ENCODE measurements at places on chromosomes 16 and 17.

DNA sequence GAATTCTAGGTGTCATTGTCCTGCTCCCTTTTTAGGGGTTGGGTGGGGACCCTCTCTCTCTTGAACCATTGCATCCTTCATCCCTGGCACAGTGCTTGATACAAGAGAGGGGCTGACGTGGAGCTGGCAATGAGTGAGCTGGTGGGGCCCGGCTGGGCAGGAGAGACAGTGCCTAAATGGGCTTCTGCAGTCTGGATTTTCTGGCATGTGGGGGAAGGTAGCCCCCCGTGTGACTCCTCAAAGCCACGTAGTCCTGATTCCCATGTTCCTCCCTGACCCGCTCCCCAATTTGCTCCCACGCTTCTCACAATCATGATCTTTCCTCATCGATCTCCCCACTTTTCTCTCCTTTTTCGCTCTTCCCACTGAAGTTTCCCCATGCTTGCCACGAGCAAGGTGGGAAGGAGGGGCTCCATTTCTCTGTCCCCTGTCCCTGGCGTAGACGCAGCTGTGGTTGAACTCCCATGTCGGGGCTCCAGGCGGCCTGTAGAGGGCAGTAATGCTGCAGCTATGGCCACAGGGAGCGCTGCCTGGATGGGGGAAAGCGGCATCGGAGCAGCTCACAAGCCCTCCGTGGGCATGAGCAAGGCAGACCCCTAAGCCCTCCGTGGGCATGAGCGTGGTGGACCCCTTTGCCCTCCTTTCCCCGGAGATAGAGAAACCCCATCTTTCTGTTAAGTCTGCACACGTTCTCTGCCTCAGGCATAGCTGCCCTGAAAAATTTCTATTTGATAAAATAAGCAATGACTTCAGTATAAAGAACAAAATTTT lies 47.5 kb downstream of the HAPSTR1 start:
- DNase-seq = no peak

DNA sequence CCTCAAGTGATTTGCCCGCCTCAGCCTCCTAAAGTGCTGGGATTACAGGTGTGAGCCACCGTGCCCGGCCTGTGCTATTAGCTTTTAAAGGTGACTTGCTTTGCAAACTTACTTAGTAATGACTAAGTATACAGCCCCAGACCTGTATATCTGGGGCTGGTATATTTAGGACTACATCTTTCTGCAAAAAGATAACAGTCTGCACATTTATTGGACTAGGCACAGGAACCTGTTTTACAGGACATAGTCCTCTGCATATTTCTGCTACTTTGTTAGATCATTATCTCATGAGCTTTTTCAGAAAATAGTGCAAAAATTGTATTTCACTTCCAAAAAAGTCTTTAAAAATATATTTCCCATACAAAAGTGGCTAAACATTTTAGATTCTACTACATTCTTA lies 1.3 kb downstream of the KRT24 start:
- no peak for DNase-seq

- DNase-seq = no peak
Measured at GRCh38 chr16:73255031-73255430, 207.1 kb upstream of the ZFHX3 start.

- no peak for DNase-seq
Measured at GRCh38 chr17:77332034-77332971, 191.5 kb downstream of the SEC14L1 start.

DNA sequence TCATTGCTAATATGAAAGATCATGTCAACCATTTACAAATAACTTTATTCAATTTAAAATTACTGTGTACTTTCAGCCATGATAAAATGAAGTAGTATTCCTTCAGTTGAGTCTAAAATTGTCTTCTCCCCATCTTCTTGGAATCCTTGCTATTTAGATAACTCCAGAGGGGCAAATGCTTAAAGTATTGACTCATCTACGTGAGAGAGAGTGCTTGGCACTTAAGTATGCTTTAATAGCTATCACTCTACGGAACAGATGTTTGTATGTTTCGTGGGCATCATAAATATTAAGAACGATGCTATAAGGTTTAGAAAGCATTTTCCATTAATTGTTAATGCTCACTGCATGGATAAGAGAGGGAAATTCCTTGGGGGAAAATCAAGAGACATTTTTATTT lies 69.3 kb upstream of the MED13 start:
- no peak for DNase-seq

DNA sequence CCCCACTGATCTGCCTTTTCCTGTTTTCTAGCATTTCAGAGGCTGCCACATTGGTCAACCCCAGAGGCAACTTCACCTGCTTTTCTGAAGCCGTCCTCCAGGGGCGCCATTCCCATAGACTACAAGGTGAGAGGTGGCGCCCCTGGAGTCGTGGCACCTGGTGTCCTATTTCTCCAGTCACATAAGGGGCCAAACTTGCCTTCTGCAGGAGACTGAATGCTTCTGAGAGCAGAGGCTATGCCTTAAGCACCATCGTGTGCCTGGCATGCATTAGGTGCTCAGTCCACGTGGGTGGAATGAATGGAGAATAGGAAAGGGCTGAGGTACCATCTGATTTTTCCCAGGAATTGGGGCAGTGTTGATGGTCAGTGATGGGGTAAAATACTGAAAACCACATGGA lies 164.8 kb downstream of the HAPSTR1 start:
- peak; percentile 29 for DNase-seq

DNA sequence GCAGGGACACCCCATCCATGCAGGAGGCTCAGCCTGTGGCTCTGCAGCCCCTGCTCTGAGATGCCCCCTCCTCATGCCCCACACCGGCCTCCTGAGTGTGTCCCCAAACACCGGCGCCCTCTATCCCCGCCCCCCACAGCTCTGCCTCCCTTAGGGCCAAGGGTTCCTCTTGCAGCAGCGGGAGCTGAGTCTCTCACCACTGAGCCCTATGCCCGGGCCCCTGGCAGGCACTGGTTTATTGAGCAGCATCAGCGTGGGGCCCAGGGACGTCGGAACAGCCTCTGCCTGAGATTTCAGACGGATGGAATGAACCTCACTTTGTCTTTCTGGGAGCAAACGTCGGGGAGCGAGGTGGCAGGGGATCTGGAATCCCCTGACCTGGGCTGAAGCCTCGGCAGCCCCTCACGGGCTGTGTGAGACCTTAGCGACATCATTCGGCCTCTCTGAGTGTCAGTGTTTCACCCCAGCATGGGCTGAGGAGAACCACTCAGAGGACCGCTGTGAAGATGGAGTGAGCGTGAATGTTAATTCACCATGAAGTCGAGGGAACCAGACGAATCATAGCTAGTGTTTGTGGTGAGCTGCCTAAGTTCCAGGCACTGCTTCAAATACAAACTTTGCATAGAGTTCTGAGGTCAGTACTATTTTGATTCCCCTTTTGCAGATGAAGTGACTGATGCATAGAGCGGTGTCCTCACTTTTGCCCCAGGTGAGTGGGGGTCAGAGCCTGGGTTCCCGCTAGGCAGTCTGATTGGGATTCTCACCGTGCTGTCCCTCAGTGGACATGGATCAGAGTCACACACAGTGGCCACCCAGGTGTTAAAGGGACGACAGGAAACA lies 5.3 kb upstream of the C16orf74 start:
- DNase-seq = no peak

DNA sequence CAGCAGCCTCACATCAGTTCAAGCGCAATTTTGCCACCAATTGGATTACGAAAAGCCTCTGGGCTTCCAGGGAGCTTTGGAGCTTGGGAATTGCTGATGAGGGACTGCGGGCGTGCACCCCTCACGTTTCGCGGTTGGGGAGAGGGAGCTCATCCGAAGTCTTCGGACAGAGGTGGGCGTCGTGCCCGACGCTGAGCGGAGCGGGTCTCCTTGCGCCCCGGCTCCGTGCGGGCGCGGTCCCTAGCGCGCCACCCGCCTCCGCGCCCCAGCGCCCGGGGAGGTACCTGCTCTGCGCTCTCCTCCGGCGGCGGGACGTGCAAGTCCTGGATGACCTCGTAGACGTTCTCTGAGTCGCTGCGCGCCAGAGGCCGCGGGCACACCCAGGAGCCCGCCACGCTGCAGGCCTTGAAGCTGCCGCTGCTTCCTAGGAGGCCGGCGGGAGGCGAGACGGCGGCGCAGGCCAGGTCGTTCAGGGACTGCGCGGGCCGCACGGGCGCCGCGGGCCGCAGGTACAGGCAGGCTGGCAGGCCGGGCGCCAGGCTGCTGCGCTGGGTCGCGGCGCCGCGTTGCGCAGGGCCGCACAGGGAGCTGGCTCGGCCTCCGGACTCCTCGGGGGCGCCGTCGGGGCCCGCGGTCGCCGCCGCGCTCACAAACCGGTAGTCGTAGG lies 3.2 kb downstream of the ARHGAP27 start:
- DNase-seq = no peak

GRCh38 chr16:82177555-82177954 lies 7.5 kb upstream of the MPHOSPH6 start:
- no peak for DNase-seq

DNA sequence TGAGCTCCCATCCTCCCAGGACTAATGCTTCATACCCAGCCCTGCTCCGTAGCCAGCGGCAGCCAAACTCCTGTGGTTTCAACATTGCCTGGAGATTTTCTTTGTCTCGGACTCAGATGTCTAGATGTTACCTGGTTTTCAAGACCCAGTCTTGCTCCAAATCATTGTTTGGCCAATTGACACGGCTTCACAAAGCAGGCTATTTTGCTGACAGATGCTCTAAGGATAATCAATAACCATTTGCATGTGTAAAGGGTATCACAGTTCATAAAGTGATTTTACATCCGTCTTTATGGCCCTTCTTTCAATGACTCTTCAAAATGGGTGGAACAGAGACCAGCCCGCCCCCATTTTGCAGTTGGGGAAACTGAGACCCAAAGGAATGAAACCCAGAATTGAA lies 153.4 kb downstream of the SALL1 start:
- no peak for DNase-seq

- no peak for DNase-seq
Measured at GRCh38 chr17:2266865-2267228, 36.7 kb downstream of the SMG6 start.

GRCh38 chr16:77112746-77113145 lies 78.2 kb upstream of the MON1B start:
- no peak for DNase-seq

DNA sequence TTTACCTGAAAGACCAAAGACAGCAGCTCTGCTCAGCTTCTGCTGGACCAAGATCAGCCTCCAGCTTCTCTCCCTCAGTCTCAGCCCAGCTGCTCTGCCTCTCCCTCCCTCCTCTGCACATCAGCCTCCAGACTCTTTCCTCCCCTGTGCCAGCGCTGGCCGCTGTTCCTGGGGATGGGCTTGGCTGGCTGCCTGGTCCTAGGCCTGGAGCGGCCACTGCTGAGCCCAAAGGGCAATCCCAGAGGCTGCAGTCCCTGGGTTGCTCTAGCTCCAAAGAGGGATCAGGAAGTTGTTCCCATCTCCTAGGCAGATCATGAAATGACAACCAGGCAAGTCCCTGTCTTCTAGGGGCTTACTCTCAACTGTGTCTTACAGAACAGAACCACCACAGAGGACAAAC lies 31.3 kb downstream of the DCUN1D3 start:
- DNase-seq = no peak

GRCh38 chr17:6476810-6477179 lies 32.5 kb downstream of the PIMREG start:
- no peak for DNase-seq

DNA sequence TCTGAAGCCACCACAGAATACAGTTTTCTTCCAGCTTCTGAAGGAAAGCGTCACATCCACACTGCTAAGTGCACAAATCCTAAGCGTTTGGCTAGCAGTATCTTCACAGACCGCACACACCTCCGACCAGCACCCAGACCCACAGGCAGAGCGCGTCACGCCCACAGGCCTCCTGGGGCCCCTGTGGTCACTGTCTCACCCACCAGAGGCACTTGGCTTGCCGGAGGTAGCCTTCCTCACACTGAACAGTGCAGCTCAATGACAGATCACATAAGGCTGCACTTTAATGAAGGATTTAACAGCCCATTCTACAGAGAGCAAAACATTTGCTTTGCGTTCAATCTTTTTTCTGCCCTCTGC lies 21.2 kb downstream of the SPHK1 start:
- no peak for DNase-seq

DNA sequence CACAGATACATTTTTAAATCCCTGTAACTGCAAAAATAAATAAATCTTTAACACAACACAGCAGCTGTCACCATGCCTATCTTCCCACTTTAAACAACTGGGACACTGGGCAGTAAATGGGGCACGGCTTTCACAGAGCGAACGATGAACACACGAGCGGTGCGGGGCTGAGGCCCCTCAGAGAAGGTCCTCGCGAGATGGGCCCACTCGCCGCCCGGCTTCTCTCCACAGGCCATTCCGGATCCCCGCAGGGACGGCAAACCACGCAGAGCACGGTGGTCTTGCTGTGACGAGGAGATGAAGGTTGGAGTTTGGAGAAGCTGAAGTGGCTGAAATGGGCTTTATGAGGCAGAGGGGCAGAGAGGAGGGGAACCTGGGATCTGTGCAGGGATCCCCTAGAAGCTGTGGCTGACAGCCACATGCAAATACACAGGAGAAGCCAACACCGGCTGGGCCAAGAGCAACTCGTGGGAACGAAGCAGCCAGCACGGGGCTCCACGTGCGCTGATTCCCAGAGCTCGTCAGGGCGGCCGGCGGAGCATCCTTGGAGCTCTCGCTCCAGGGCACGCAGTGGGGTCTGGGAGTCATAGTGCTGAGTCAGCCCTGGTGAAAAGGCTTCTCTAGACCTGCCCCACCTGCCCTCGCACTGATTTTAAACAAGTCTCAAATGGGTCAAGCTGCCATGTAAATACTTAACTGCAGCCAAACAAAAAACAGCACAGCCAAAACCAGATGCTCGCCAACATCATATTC lies 31.7 kb downstream of the CCDC57 start:
- DNase-seq = no peak

- DNase-seq = no peak
Measured at GRCh38 chr16:12350945-12351344, 374.4 kb downstream of the SNX29 start.
